NCI-H187 treated with DMSO at 0.1 percent for 48 hours (cell line): ENCODE measurements at places on chromosomes 7 and 10.

DNA sequence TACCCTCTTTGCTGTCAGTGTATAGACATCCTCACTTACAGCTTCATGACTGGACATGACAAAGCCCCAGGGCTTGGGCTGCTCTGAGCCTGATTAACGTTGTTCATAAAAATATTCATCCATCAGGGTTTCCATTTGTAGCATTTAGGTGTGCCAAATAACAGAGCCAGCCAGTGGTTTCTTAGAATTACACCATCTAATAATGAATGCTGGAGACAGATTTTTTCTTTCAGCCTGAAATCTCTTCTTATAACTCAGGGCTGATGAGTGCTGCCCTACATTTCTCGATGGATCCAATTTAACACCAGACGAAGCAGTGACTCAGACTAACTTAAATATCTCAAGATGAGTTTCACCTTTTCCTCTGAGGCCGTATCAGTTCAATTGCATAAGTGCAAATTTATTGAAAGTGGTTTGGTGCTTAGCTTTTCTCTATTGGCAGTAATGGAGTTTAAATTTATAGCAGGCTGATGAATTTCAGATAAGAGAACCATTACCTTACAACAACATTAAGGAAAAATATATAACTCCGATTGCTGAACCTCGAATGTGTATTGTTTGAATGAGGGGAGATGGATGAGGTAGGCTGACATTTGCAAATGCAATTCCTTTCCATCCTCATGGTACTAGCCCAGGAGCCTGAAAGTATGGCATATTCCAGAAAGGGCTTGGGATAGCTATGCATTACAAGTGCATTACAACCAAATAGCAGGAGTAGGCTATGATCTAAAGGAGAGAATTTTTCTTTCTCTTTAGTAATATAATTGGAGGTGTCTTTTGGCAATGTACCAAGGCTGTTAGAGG lies 900.6 kb downstream of the KCNMA1 start:
- no peak for DNase-seq

DNA sequence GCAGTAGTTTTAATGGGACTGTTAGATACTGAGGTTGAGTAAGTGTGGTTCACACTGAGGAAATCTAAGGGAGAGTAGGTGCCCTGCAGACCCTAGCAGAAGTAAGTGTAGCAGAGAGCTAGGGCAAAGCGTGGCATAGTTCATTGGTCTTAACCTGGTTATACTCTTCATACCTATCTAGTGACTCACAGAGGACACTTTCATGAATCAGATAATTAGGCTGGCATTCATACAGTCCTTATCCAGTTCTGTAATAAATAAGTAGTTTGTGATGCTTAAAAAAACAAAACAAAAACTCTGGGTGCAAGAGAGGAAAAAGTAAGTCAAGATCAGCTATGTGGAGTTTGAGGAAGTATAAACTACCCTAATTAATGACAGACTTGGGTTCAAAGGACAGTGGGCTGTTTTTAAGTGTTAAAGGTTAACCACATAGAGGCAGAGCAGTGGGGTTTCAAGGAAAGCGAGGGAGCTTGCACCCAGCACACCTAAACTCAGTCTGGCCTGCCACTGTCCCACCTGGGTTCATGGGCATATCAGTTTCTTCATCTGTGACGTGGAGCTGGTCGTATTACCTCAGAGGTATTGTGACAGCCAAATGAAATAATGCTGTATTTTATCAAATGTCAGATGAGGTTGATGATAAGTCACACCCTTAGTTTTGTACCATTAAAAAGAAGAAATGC lies 27.1 kb downstream of the LMTK2 start:
- no peak for DNase-seq

GRCh38 chr7:103573479-103574058 lies 127.6 kb upstream of the SLC26A5 start:
- no peak for DNase-seq

GRCh38 chr10:4617589-4617988 lies 208.4 kb upstream of the AKR1E2 start:
- DNase-seq, result no peak

GRCh38 chr10:35916791-35917190 lies 274.7 kb upstream of the FZD8 start:
- DNase-seq, result no peak

GRCh38 chr10:103575416-103576075 lies 82.0 kb downstream of the NEURL1 start:
- no peak for DNase-seq

DNA sequence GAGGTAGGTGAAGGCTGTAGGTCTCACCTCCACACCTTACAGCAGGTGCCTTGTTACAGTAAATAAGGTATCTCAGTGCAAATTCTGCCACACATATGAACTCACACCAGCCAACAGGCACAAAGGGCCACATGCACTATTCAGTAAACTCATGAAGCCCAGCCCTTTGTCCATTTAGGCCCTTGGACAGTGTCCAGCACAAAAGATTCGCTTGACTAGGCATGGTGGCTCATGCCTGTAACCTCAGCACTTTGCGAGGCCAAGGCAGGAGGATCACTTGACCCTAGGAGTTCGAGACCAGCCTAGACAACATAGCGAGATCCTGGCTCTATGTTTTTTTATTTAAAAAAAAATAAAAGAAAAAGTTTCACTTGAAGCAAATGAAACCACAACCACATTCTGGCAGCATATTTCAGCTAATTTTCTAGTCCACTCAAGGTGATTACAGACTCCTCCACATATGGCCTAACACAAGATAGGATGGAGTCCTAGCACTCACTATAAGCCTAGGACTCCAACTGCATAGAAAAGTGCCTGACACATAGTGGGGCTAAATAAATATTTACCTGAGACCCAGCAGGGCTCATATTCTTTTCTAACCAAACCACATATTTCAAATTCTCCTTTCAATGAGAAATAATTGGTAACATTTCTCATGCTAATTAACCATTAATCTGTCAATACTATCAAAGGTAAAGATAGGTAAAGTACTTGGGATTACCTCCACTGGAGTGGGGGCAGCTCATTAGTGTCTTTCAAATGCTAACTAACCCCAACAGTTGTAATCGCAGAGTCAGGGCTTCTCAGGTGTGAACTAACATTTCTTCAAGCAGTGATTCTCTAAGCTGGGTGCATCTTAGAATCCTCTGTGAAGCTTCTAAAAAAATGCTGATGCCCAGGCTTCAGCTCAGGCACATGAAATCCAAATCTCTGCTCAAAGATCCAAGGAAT lies 4.5 kb upstream of the ANKRD1 start:
- no peak for DNase-seq

- no peak for DNase-seq
These were observed 681.4 kb downstream of the LRMDA start for GRCh38 chr10:76112826-76113150.

- no peak for DNase-seq
These were observed 29.2 kb upstream of the CFAP46 start for GRCh38 chr10:132971448-132972148.

GRCh38 chr10:68231106-68231816 lies 652 bp downstream of the ATOH7 start:
- no peak for DNase-seq

- no peak for DNase-seq
These were observed 180.5 kb downstream of the ZNF365 start for GRCh38 chr10:62554632-62555199.

- DNase-seq, result peak; percentile 30
These were observed 33.5 kb upstream of the AUTS2 start for GRCh38 chr7:69564454-69565417.

- no peak for DNase-seq
These were observed 29.0 kb downstream of the RASGEF1A start for GRCh38 chr10:43237631-43238446.

DNA sequence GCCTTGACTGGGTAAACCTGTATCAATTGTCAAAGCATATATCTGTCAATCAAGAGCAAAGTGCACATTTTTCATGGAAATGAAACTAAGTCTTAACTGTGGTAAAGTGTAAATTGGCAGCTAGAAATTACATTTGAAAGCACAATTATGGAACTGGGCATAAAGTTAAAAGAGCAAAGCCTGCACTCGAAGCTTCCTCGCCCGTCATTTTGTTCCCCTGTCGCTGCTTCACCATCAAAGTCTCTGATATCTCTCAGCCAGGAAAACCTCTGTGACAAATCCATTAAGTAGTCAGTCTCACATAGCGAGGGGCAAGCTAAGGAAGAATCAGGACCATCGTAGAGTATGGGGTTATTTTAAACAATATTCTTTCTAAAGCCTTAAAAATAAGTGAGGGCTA lies 27.9 kb downstream of the PON1 start:
- DNase-seq, result no peak

DNA sequence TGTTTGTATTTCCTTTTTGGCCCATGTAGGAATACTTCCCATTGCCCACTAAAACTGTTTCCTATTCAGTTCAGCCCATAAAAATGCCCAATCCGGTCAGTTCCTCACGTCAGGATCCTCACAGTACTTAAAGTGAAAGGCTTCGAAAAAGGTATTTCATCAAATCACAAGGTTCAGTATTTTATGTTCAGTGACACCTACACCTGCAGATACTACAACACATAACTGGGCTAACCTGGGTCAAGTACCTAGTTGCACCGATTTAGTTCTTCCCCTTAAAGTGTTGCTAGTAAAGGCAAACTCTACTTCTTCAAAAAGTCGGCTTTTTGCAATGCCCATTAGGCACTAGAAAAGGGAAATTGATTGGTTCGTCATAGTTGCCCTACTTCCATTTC lies 1.1 kb downstream of the SNX13 start:
- no peak for DNase-seq

- no peak for DNase-seq
These were observed 74.6 kb downstream of the WDFY4 start for GRCh38 chr10:48759113-48759901.

- no peak for DNase-seq
These were observed 109.8 kb upstream of the NOBOX start for GRCh38 chr7:144513334-144513733.

GRCh38 chr10:4683137-4683536 lies 142.9 kb upstream of the AKR1E2 start:
- DNase-seq, result no peak

DNA sequence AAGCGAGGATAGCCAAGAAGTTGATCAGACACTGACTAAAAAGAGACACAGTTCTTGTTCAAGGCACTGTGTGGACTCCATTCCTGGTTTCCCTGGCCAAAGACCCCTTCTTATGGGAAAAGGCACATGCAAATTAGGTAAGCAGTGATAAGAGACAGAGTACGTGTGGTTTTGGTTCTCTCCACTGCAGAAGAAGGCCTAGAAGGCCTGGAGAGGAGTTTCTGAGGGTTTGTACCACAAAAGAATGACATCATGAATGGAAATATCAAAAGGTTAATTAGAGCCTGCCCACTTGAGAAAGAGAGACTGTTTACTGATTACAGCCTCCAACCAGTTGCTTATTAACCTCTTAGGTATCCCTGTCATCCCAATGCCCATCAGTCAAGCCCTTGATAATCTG lies 137.5 kb downstream of the ZNF365 start:
- DNase-seq, result no peak

- DNase-seq, result no peak
These were observed 210.8 kb downstream of the ADAM12 start for GRCh38 chr10:126177417-126178030.

DNA sequence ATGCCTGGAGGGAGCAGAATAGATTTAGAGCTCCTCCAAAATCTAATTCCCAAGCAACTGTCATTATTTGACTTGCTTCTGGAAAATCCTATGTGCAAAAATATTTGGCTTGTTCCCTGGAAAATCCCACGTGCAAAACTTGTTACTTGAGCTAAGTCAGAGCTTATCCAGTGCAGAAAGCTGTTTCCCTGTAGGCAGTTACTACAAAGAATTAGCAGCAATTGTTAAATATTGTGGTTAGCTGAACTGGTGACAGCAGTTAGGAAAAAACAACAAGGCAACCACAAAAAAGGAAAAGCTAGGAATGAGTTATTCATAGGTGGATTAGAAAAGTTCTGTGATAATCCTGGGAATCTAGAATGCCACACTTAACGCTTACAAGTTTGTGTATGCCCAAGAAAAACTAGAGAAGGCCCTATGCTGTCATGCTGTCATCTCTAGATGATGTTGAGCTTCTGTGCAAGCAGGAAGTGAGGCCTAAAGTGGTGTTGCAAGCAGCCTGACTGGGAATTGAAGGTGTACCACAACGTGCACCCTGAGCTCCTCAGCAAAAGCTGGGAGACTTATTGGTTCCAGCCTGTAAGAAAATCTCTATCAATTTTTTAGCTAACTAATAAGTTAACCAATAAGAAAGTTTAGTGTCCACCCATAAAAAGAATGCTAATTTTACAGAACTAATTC lies 738.6 kb upstream of the LRRTM3 start:
- no peak for DNase-seq

GRCh38 chr7:151320263-151320845 lies 21.3 kb upstream of the NUB1 start:
- no peak for DNase-seq

GRCh38 chr10:110414548-110415309 lies 83.0 kb upstream of the DUSP5 start:
- no peak for DNase-seq

GRCh38 chr7:74059681-74060588 lies 23.7 kb upstream of the LIMK1 start:
- DNase-seq, result no peak

DNA sequence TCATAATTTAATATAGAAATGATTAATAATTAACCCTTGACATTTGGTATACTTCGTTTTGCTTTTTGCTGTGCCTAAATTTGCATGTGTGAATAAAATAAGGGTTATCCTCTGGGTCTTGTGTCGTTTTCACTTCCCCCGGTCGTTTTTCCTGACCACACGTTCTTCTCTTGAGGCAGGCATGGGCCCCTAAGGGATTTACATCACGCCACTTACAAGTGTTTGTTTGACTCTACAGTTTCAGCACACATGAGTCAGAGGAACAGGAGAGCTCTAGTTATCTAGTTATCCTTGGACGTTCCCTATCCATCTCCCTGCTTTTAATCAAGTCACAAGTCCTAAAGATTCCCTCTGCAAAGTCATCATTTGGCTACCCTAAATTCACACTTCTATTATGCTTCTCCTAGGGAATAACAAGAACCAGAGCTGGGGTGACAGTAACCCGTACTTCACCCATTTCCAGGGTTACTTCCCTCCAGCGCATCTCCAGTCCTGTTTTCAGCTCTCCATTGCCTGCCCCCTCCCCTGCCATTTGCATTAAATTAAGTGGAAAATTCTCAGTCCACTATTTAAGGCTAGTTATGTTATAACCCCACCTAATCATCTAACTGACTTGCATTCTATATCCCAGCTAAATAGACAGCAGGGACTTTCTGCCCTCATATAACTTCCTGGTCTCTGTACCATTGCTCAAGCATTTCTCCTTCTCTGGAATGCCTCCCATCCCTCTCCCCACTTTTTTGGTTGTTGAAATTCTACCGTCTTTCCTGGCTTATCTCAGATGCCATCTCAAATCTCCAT lies 206.9 kb downstream of the PTEN start:
- peak; percentile 16 for DNase-seq

DNA sequence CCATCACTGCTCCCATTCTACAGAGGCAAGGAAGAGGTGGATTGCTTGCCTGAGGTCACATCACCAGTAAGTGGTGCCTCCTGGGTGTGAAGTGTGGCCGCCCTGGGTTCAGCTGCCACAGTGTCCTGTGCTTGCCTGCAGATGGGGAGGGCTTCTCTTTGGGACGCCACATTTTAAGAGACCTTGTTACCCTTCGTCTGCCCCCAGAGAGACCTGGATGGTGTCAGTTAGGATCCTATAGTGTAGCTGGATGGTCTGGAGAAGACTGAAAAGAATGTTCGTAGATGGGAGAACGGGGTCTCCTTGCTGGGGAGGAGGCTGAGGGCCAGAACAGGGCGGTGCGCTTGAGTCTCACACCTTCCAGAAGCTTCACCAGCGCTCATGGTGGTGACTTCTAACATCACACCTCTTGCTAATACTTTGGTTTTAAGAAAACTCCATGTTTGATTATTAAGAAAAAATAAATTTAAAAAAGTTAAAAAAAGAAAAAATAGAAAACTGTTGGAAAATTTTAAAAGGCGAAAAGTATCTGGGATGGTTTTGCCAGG lies 2.3 kb downstream of the DOCK1 start:
- no peak for DNase-seq

- DNase-seq, result no peak
These were observed 13.7 kb downstream of the CISD1 start for GRCh38 chr10:58282615-58283014.
